NCI-H226 (cell line): ENCODE measurements at places on chromosomes 2 and 18.

- DNase-seq, result peak; percentile 21
Observed at GRCh38 chr2:39737661-39738060, 41.4 kb downstream of the THUMPD2 start.

DNA sequence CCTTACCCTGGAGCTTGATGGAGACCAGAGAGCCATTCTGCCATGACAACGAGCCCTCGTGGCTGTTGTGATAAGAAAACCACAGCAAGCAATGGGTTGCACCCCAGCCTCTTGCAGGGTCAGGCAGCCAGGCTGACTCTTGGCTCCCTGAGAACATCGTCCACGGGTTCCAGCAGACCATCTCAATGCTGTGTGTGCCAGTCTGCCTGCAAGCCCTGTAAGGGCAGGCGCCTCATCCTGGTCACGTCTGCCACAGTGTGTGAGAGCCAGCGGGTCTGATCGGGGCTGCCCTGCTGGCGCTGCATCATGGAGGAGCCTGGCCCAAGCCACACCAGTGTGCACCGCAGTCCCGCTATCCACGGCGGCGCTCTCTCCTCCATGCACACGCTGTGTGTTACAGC is 71.0 kb upstream of the MGAT4A start:
- DNase-seq, result no peak

DNA sequence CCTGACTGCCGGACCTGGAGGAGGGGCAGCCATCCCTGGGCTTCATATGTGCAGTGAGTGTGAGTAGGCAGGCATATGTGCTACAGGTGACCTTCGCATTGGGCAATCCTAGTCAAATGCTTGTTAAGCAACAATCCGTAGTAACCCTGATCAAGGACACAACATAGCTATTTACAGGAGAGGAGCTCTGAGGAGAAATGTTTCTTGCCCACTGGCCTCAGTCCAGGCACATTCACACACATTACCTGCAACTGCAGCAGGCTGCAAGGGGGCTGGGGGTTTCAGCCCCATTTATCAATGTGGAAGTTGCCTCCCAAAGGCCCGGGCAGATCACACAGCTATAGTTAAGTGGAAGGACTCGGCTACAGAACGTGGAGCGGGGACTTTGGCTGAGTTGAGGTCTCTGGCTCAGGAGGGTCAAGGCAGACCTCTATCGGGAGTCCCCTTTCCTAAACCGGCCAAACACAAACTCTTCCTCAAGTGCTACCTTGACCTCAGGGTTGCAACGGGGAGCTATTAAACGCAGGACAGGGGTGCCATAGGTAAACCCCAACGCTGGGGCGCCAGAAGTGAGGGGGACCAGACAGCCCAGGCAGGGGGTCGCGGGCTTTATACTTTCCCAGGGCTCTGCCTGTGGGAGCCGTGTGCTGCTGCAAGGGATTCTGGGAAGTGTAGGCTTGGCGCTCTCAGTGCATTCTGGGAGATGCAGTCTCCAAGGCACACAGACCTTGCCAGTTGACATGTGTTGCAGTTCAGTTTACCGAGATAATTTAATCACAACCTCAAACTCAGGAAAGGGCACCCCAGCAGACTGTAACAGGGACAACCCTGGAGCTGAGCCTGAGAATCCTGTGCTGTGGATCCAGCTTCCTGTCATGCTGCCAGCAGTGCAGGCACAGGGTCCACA is 9.4 kb downstream of the KHK start:
- peak; percentile 13 for DNase-seq

- DNase-seq, result no peak
Observed at GRCh38 chr2:128354726-128355470, 36.2 kb upstream of the HS6ST1 start.

DNA sequence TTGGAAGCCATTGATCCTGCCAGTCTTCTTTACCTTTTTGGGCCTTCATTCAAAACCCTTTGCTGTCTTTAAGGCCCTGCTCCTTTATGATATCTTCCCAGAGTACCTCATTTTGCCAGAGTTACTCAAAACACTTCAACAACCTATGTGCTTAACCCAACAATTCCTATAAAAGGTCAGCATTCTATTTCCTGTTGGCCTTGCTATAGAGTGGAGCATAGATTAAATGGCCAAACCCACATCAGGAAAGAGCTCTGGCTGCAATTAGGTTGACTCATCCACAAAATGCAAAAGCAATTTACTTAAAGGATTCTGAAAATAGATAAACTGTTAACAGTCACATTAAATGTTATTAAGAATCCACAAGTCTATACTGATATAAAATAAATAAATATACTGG is 21.2 kb downstream of the MRPL33 start:
- DNase-seq, result peak; percentile 36

GRCh38 chr2:75002007-75002406 is 43.6 kb downstream of the POLE4 start:
- DNase-seq, result peak; percentile 66

DNA sequence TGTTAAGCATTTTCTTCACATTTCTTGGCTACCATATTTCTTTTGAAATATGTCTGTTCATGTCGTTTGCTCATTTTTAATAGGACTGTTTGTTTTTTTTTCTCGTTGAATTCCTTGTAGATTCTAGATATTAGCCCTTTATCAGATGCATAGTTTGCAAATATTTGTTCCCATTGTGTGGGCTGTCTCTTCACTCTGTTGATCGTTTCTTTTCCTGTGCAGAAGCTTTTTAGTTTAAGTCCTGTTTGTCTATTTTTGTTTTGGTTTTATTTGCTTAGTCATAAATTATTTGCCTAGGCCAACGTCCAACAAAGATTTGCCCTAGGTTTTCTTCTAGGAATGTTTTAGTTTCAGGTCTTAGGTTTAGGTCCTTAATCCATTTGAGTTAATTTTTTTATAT is 1494.7 kb downstream of the SUCLG1 start:
- no peak for DNase-seq

GRCh38 chr2:170821531-170822289 is 5.0 kb downstream of the GAD1 start:
- no peak for DNase-seq

DNA sequence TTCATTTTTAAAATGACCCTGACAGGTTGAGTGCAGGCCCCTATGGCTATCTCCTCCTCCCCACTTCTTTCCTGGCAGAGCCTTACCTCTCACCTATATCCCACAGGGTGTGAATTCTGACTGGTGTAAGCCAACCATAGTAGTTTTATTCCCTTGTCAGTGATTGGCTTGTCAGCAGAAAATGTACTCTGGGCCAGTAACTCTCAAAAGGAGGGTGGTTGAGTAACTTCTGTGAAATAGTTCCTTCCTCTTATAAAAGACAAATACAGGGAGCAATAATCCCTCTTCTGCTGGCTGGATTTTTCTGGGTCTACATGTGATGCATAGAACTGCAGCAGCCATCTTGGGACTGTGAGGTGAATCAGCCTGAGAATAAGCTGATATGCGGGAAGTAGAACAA is 83.4 kb downstream of the RAPH1 start:
- no peak for DNase-seq

GRCh38 chr2:71596011-71596410 is 142.7 kb downstream of the DYSF start:
- DNase-seq, result no peak

DNA sequence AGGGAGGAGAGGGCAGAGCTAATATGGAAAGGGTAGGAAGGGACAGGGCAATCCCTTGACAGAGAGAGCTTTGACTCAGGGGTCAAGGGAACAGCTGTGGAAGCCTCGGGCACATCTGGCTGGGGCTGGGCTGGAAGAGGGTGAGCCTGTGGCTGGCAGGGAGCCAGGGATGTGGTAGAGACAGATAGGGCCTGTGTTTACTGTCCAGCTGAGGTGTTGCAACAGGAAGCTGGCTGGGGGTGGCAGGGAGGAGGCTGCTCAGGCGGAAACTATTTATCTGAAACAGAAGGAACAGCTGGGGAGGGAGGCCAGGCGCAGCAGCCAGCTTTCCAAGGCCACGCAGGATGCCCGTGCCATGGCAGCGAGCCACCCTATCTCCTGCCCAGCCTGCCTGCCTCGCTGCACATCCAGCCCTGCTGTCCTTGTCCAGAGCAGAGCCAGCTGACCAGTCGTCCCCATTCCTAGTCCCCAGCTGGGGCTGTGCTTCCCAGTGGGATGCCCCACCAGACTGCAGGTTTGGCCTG is 264.7 kb downstream of the CYP26B1 start:
- peak; percentile 86 for DNase-seq

DNA sequence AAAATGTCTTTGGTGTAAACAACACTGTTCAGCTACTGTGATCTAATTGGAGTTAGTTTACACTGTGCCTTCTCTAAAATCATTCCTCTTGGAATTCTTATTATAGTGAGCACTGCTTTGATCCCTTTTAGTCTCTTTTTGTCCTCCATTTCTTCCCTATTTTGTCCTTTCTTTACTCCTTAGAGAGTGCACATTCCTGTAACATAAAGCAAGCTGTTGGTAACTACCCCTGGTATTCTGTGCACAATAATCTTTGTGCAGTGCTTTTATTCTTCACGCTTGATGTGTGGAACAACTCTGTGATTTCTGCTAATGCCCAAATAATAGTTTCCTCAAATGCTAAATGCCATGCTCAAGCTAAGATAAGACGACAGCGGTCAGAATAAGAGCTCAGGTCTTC is 401.5 kb downstream of the DPP10 start:
- DNase-seq, result no peak

GRCh38 chr2:139055202-139055601 is 275.0 kb upstream of the NXPH2 start:
- DNase-seq, result peak; percentile 9

- DNase-seq, result no peak
Observed at GRCh38 chr2:241033994-241034393, 35.6 kb downstream of the SNED1 start.

- no peak for DNase-seq
Observed at GRCh38 chr2:195312662-195313061, 344.4 kb upstream of the SLC39A10 start.
